ENCODE measurements at places on chromosomes 3 and 15.

DNA sequence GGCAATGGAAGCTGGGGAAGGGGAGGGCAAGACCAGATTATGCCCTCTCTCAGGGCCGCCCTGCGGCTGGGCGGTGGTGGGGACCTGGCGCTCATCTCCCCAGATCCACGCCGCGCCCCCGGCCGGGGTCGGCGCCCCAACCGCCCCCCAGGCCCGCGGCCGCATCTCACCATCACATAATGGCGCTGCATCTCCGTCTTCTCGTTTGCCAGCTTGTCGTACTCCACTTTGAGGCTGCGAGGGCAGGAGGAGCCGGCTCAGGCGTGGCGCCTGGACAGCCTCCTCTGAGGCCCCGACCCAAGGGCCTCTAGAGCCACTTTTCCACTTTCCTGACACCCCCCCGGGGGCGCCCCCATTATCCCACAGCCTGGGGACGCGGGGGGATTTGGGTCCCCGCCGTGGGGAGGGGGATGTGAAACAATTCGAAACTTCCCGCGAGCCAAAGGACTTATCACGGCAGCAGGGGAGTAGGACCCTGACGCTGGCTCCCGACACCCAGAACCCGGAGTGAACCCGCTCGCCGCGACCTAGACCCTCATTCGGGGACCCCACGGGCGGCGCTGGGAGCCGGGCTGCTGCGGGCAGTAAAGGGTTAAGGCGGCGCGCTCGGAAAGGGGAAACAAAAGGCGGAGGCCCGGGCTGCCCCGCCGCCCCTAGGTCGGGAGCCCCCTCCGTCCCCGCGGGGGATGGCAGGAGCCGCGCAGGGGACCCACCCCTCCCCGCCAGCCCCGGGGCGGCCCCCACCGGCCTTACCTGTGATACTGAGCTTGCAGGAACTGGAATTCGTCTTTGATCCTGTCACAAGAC is 2.1 kb downstream of the TLE3 start:
- DNase-seq, result no peak

DNA sequence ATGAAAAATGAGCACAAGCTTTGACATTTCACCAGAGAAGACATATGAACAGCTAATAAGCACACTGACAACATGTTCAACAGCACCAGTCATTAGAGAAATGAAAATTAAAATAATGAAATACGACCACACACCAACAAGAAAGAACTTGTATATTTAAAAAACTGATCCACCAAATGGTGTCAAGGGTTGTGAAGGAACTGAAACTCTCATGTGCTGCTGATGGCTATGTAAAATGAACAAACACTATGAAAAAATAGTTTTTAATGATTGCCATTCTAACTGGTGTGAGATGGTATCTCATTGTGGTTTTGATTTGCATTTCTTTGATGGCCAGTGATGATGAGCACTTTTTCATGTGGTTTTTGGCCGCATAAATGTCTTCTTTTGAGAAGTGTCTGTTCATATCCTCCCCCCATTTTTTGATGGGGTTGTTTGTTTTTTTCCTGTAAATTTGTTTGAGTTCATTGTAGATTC is 193.8 kb downstream of the SCAPER start:
- no peak for DNase-seq

- no peak for DNase-seq
Measured at GRCh38 chr15:61839546-61839945, 220.7 kb downstream of the VPS13C start.

GRCh38 chr3:184710870-184711492 is 883 bp downstream of the MAGEF1 start:
- DNase-seq, result no peak

DNA sequence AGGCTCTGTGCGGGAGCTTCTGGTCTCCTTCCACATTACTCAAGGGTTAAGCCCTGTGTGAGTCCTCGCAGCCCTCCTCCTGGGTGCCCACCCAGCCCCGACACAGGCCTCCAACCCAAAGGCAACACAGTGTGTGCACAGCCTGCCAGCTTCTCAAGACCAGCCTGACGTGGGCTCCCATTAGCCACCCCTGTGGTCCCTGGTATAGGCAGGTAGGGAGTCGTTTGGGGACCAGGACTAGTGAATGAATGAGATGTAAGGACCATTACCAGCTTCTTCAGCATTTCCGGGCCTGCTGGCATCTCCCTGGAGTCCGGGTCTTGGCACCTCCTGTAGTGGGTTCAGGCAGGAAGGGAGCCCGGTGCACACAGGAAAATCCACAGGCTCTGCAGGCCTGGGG is 20.2 kb upstream of the PLXNA1 start:
- DNase-seq, result no peak

- DNase-seq, result no peak
Measured at GRCh38 chr15:96720656-96721055, 390.2 kb downstream of the NR2F2 start.

Measured in H4 (cell line).